Left renal cortex interstitium (tissue), 4 donors: ENCODE measurements at places on chromosomes 3 and 15. TPM values are rescaled to one million over a fixed set of nuclear protein-coding genes. Genes with fewer than 3 reads are reported as not detected.

- DNase-seq, result no peak
Measured at GRCh38 chr3:99509224-99509623, 129.2 kb upstream of the COL8A1 start.

Gene AMOTL2
- 107 TPM for polyA plus RNA-seq

Gene OXTR
- polyA plus RNA-seq, result 2.1 TPM

DNA sequence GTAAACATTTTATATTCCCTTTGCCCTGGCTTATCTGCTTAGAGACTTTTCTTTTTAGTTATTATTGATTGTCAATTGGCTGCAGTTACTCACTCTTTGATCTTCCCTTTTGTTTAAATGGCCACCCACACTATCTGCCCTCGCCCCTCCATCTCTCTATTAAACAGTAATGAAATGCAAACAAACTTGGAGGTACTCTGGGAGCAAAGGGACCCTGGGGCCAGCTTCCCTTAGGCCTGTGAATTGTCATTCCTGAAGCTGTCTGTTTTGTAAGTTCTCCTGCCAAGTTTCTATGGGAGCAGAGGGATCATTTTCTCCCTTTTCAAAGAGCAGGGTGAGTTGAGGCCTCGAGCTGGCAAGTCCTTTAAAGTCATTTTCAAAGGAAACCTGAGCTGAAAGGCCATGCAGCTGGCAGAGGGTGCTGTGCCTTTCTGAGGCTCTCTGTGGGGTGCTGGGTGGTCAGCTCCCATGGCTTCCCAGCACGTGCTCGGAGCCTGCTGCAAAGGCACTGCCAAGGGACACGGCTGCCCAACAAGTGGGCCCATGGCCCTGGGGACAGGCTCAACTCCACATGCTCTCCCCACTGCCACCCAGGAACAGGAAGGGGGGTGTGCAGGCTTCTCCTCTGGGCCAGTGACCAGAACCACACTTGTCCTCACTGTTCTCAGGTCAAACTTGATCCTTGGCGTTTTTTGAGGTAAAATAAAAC, 17.4 kb upstream of the RTP2 start:
- no peak for DNase-seq

DNA sequence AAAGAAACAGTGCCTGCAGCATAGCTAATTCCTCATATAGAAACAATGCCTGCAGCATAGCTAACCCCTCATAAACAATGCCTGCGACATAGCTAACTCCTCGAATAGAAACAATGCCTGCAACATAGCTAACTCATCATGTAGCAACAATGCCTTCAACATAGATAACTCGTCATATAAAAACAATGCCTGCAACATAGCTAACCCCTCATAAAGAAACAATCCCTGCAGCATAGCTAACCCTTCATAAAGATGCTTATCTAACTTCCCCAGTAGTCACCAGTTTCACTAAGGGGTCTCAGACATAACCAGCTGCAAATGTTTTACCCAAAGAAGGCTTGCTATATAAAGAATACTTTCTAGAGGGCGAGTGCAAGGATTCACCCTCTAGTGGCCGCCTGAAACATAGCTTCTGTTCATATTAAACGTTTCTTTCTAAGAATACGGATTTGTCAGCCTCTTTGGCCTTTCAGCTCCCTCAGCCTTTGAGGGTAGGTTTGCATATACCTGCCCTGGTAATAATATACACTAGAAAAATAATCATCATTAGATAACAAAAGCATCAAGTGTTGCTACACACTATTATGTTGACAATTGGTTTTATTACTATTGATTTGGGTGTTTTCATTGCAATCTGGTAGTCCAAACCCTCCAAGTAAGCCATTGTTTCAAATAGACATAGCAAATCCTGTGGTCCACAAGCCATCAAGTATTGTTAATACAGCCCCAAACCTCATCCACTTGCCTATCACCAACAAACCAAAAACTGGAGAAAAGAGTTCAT, 44.4 kb upstream of the FAN1 start:
- peak; percentile 8 for DNase-seq

Gene CCDC54
- 0.13 TPM for polyA plus RNA-seq

Gene NUSAP1
- 94.3 TPM for polyA plus RNA-seq

Gene BLOC1S6
- 57.3 TPM for polyA plus RNA-seq

DNA sequence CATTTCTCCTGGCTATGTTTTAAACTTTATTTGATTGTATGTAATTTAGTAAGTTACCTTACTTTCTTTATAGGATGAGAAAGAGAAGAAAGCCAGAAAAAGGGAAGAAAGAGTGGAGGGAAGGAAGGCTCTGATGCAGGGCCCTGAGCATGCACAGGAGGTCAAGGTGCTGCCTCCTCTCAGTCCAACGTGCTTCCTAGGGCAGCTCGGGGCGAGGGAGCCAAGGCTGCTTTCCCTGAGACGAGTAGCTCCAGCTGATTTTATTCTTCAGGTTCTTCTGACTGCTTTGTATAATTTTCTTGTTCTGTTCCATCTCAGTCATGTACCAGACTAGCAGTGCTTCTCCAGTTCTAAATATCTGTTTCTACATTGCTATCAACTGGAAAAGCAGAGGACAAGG, 3.4 kb downstream of the CORO2B start:
- no peak for DNase-seq

DNA sequence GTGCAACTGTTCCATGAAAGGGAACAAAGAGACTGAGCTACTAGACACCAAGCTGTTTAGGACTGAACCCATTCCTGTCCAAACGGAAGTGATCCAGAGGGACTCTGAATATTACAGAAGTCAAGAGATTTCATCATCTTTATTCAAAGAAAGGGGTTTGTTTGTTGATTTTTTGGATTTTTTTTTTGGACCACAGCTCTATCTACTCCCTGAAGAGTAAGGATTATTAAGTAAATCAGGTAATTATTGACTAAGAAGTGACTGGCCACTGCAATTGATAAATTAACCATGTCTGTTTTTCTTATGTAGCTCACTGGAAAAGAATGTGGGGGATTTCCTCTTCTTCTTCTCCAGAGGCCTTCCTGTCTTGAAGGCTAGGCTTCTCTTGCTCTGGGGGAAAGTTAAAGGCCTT, 146.6 kb upstream of the TPM1 start:
- DNase-seq, result no peak

DNA sequence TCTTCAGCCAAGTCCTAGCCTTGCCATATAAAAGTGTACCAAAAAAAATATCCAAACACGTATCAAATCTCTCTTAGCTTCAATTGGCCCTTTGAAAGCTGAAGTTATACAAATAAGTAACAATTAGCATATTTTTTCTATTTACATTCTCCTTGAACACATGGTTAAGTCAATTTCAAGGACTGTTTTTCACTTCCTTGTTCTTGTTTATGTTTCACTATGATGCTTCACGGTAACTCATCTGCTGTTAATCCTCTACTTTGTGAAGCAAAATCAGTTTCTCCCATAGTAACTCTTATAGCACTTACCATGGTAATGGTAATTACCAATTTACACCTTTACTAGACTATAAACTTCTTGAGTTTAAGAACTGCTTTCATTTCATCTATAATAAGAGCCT, 10.6 kb upstream of the SPRED1 start:
- no peak for DNase-seq

- no peak for DNase-seq
Measured at GRCh38 chr15:88249220-88249619, 7.3 kb downstream of the NTRK3 start.

DNA sequence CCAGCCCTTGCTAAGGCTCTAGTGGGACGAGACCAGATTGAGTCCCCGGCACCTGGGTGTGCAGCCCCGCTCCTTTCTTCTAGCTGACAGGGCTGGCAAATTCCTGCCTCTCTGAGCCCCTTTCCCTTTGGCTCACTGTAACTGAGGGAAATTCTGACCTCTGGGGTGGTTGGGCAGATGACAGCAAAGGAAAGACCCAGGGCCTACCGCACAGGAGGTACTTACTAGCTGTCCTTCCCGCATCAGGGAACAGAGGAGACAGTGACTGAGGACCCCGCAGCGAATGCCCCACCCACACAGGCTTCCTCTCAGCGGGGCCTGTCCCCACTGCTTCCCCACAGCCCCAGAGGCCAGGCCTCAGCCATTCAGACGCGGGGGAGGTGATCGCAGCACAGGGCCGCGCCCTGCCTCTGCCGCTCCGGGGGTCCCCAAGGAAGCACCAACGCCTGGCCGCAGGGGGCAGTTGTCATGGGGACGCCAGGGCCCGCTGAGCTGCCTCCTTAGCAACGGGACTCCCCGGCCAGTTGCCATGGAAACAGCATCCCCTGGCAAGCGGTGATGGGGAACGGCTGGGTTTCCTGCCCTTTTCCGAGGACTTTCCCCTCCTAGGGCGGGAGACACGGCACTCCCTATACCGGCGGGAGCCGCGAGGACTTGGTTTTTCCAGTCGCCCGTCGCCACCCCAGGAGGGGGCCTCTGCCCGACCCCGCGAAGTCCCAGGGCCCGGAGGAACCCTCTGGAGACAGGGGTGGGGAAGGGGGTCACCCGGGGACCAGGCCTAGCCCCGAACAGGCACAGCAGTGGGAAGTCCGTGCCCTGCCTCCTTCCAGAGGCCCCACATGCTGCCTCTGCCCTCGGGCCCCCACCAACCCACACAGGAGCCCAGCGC, 50.1 kb downstream of the HCN4 start:
- DNase-seq, result no peak

GRCh38 chr3:95612611-95613010, 1201.8 kb upstream of the EPHA6 start:
- no peak for DNase-seq

DNA sequence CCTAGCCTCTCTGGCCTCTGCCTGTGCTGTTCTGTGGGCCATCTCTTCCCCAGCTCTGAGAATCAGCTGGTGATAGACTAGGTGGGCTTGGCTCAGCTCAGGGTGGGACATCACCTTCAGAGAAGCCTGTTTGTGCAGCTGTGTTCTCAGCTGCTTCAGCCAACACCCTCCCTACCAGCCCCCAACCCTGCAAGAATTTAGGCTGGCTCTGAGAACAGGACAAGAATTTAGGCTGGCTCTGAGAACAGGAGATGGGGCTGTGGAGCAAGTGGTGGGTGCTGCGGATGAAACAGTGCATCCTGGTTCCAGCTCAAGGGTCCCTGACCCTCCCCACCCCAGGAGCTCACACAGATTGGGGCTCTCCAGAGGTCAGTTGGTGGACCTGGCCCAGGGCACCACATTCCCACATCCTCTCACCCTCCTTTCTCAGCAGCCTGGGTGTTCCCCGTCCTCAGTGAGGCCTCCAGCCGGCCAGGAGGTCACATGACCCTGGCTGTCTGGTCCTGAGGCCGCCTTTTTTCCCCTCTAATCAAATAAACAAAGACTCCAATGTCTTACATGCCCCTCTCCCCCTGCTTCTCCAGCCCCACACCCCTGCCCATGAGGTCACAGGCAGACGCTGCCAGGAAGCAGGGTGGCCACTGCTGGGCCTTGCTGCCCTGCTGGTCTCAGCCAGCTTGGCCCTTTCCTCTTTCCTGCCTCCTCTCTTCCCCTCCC, 14.9 kb downstream of the PLEKHO2 start:
- no peak for DNase-seq

GRCh38 chr3:140920029-140920428, 21.6 kb upstream of the SLC25A36 start:
- DNase-seq, result no peak

Gene SCAANT1
- polyA plus RNA-seq, result not detected

- DNase-seq, result no peak
Measured at GRCh38 chr15:64865998-64866520, 24.3 kb downstream of the PLEKHO2 start.

DNA sequence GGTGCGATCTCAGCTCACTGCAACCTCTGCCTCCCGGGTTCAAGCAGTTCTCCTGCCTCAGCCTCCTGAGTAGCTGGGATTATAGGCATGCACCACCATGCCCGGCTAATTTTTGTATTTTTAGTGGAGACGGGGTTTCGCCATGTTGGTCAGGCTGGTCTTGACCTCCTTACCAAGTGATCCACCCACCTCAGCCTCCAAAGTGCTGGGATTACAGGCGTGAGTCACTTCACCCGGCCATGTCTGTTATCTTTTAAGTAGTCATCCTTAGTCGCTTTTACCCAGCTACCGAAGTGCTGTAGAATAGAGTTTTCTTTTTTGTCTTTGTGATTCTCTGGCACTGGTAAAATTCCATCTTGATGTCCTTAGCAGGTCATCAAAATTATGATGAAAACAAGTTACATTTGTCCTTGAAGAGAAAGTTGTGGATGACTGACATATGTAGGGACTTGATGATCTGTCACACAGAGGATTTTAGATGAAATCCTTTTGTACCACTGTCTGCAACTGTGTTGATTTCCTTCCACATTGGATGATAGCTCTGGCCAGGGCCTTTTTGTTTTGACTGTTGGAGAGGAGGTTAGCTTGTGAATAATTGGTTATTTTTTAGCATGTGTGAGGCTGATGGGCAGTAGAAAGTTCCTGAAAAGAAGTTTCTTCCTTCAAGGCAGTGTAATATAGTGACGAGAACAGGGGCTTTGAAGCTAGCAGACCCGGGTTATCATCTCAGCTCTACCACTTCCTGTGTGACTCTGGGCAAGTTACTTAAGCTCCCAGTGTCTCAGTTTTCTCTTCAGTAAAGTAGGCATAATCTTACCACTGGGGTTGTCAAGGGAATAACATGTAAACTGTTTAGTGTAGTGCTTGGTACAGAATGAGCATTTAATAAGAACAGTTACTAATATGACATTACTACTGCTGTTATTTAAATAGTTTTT, 18.8 kb downstream of the ATG7 start:
- DNase-seq, result no peak

Gene ZNF860
- 2.7 TPM for polyA plus RNA-seq

DNA sequence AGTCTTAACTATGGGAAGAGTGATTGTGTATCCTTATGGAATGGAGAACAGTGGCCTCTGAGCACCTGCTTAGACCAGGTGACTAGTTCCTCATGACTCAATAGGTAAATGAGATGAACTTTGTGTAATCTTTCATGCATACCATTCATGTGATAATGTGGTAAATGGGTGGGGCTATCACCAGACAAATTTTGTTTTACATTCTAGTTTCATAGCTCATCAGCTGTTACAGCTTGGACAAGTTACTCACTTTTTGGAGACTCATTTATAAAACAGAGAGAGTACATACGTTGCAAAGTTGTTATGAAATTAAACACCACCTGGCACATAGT, 103.7 kb upstream of the TGFBR2 start:
- DNase-seq, result no peak

GRCh38 chr3:101928890-101929289, 79.6 kb downstream of the NFKBIZ start:
- DNase-seq, result no peak
